ENCODE measurements at places on chromosomes 1 and 21. TPM values are rescaled to one million over a fixed set of nuclear protein-coding genes. Genes with fewer than 3 reads are reported as not detected.

FABP3 gene
- 0.43 TPM for total RNA-seq

LTN1 gene
- total RNA-seq, result 19.8 TPM

GUCA2A gene
- not detected for total RNA-seq

OR1C1 gene
- not detected for total RNA-seq

IL24 gene
- not detected for total RNA-seq

AKR1A1 gene
- total RNA-seq, result 180 TPM

PTPN14 gene
- total RNA-seq, result 62.7 TPM

TNNT2 gene
- not detected for total RNA-seq

GATAD2B gene
- total RNA-seq, result 4.8 TPM

All from dermis lymphatic vessel endothelial cell (primary cell).